NCI-H2107 (cell line): ENCODE measurements at places on chromosomes 13 and 19.

DNA sequence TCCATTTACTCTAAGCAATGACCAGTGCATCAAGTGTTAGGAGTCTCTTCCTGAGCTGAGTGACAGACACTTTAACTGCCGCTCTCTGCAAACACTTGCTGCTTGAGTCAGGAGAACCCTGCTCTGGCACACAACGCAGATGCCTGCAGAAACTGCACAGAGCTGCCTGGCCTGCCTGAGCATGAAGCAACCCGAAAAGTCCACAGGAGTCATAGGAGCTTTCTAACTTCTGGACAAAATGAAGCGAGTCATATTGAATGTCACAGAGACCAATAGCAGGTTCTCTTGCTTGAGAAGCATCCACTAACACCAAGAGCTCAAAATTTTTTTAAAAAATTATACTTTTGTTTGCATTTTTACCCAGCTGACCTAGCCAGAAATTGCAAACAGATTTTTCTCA is 232.4 kb downstream of the LHFPL6 start:
- no peak for DNase-seq

DNA sequence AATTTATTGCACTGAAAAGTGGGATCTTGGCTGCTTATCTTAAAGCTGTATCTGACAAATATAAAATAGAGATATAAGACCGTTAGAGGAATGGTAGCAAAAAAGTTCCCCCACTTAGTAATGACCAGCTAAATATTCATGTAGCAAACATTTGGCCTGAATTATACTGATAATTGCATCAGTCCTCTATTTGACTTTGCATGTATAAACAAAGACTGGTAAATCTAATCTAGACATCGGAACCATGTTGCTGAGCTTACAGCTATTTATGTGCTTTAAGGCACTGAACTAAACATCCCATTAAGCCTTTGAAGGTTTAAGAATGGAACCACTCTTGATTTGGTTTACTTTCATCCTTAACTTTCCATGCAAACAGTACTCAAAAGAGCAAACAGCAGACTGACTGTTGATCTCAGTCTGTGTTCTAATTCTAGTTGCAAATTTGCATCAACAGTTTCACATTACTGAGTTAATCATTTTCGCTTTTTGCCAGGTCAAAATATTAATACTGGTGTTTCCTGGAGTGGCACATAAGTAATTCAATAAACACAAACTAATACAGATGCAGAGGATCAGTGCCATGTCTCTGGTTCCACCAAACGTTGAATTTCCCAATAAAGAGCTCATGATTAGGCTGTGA is 203.5 kb upstream of the HTR2A start:
- DNase-seq, result no peak

GRCh38 chr19:6059988-6060599 is 50.2 kb downstream of the RFX2 start:
- DNase-seq, result no peak

DNA sequence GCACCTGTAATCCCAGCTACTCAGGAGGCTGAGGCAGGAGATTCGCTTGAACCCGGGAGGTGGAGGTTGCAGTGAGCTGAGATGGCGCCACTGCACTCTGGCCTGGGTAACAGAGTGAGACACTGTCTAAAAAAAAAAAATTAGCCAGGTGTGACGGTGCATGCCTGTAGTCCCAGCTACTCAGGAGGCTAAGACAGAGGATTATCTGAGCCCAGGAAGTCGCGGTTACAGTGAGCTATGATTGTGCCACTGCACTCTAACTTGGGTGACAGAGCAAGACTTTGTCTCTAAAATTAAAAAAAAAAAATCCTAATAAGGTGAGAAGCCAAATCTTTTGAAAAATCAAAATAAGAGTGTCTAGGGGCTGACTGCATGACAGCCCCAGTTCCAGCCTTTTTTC is 9.7 kb upstream of the CEBPA start:
- no peak for DNase-seq

- DNase-seq, result no peak
Observed at GRCh38 chr19:51692468-51692867, 662 bp upstream of the SPACA6 start.

GRCh38 chr13:98965325-98965724 is 12.5 kb downstream of the DOCK9 start:
- DNase-seq, result no peak

GRCh38 chr13:102907016-102907756 is 61.4 kb downstream of the ERCC5 start:
- no peak for DNase-seq

DNA sequence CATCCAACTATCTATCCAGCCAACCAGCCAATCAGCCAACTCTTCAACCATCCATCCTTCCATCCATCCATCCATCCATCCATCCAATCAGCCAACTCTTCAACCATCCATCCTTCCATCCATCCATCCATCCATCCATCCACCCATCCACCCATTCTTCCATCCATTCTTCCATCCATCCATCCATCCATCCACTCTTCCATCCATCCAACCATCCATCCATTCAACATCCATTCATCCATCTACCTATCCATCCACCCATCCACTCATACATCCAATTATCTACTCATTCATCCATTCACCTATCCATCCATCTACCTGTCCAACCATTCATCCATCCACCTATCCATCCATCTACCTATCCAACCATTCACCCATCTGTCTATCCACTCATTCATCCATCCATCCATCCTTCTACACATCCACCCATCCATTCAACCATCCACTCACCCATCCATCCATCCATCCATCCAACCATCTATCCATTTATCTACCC is 9.4 kb downstream of the ARHGEF18 start:
- DNase-seq, result no peak

DNA sequence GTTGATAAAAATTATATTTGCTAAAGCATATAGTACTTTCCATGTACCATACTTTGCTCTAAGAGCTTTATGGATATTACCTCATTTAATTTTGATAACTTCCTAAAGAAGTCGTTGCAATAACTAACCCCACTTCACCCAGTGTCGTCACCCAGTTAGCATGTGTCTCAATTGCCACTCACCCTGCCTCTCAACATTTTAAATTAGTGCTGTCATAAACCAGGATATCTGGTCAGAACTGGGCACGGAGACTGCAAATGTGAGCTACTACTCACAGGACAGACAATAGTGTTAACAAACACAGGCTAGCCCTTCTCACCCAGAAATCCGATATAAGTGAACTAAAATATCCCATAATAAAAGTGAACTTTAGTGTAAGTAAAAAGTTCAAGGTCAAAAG is 430.6 kb downstream of the KLF12 start:
- DNase-seq, result no peak

DNA sequence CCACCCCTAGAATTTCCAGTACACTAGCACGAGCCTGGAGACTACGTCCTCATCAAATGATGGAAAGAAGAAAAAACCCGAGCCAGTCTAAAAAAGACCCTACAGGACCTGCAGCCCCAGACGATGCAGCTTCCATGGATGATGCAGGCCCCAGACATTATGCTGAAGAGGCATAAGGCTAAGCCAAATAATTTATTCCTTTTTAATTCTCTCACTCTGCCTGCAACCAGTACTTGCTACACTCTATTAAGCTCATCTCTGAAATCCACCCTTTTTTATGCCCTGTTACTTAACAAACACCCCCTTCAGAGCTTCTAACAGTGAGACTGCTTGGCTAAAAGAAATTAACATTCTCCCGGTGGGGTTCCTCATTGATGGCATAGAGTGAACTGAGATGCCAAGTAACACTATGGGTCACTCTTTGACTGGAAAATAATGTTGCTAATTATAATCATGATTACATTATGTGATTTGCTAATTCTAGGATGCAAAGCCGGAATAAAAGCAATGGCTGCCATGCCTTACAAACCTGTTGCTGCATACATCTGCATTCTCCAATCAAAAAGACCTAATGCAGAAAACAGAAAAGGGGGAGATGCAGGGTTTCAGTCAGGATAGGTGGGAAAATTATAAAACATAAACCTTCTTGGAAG is 1462.4 kb downstream of the UQCRFS1 start:
- DNase-seq, result no peak

DNA sequence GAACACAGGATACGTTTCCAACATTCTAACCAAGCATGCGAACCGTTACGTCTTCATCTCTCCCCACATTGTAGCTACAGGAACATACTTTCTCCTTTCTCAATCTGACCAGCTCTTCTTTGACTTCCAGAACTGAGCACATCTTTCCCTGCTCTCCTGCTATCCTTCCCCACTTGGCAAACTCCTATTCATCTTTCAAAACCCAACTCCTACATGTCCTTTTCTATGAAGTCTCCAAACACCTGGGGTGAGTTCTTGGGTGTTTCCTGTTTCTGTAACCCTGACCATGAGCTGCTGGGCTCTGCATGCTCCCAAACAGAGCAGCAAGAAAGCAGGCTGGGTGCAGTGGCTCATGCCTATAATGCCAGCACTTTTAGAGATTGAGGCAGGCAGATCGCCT is 6.6 kb downstream of the ACER1 start:
- DNase-seq, result no peak

- no peak for DNase-seq
Observed at GRCh38 chr13:49620170-49620621, 8.1 kb upstream of the ARL11 start.

DNA sequence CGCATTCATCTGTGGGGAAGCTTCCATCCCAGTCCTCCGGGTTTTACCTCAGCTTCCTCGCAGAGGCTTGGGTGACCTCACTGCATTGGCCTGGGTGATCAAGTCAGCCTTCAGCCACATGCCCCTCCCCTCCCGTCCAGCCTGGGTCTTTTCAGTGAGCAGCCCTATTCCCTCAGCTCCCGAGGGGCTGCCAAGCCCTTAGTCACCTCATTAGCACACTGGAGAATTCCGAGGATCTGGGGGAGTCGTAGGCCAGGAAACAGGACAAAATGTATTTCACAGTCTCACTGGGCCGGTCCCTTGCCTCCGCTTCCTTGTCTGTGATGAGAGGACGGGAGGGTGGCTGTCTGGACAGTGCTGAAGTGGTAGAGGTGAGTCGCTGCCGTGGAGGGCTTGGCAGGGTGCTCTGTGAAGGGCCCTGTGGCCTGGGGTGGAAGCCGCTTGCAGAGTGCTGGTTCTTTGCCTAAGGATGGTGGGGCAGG is 19.9 kb downstream of the KDM4B start:
- DNase-seq, result no peak

- DNase-seq, result no peak
Observed at GRCh38 chr13:19345916-19346422, 164.3 kb upstream of the TUBA3C start.

DNA sequence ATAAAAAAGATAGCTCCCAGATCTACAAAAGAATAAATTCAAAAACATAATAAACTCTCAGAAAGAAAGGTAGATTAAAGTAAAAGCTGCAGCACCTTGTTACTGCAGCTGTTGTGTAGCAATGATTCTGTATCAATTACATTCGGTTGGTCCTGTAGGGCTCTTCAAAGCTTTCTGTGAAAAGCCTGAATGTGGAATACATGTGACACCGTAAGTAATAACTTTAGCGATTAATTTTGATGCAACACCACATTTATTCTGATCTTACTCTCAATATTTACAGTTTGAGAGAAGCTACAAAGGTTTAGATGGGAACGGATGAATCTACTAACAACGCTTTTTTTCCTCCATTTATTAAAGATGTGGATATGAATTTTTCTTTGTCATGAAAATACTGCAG is 279.2 kb downstream of the DACH1 start:
- DNase-seq, result no peak

DNA sequence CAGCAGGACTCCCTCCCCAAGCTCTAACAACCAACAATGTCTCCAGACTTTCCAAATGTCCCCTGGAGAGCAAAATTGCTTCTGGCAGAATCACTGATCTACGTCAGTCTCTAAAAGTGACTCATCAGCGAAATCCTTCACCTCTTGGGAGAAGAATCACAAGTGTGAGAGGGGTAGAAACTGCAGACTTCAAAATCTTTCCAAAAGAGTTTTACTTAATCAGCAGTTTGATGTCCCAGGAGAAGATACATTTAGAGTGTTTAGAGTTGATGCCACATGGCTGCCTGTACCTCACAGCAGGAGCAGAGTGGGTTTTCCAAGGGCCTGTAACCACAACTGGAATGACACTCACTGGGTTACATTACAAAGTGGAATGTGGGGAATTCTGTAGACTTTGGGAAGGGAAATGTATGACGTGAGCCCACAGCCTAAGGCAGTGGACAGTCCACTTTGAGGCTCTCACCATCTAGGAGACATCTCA is 6.2 kb upstream of the CEACAM5 start:
- DNase-seq, result no peak
